ENCODE measurements at places on chromosomes 1 and 21.

DNA sequence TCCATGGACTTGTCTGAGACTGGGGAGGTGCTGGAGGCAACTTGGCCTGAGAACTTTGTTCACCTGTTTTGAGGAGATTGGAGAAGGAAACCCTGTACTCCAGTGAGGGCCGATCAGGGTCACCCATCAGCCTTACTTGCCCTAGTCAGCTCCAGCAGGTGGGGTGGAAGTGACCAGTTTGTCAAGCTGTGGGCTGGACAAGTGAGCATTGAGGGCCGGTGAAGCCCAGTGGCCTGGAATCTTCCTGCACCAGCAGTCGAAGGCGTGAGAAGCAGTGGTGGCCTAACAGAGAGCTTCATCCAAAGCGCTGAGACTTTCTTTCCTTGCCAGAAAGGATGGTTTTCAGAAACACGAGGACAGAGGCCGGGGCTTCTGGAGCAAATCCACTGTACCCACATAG lies 9.6 kb downstream of the SLC37A1 start:
- DNase-seq, result no peak

DNA sequence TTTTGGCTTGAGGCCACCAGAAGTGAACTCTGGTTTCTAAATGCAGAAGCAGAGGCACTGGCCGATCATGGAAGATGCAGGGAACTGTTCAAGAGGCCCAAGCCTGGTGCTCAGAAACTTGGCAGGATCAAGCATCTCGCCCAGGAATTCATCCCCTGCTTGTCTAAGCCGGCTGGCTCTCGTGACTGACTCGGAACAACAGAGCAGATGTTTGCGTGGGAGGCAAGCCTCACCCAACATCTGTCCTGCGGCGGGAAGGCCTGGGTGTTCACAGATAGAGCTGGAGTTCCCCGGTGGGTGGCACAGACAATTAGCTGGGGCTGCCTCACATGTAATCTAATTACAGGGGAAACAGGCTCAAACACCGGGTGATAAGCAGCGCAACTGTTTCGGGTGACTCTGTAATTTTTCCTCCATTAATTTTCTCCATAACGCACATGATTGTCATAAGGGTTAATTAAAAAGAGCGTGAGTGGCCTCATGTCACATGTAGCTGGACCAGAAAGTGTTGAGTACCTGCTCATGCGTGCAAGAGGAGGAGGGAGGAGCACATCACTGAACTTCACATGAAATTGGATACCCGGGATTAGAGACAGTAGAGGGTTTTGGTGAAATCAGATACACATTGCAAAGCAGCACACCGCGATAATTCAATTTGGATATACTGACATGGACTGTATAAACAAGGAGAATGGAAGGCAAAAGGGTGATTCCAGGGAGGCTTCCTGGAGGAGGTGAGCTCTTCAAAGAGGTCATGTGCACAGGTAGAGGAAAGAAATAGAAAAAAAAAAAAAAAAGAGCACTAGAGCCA lies 180.0 kb downstream of the ETS2 start:
- no peak for DNase-seq

- DNase-seq, result no peak
Measured at GRCh38 chr1:69982992-69983391, 222.4 kb downstream of the LRRC40 start.

GRCh38 chr1:206863266-206863665 lies 2.2 kb upstream of the IL20 start:
- DNase-seq, result no peak

GRCh38 chr1:160546942-160547341 lies 23.9 kb upstream of the SLAMF6 start:
- DNase-seq, result no peak

DNA sequence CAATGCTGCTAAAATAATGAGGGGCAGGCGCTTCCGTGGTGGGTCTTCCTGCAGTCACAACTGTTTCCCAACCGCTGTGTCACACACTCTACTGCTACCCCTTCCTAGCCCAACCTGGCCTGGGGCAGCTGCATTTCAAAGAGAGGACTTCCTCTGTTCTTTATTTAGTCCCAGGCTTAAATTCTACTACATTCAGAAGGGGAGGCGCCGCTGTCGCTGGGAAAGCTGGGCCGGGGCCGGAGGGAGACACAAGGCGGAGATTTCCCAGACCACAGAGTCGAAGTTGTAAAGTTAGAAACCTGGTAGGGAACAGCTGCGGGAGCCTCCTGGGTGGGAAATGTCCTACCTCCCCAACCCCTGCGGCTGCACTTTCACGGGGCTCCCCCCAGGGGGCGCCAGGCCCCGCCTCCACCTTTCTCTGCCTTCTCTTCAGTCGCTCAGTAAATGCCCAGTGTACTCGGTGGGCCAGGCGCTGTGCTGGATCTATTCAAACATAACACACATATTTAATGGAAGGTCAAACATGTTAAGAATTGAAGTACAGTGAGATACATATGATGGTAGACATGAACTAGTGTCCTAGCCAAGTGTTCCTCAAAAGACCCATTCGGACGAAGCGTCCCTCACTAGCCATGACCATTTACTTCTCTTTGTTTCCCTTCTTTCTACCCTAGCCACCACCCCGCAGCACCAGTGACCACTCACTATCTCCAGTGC lies 23.1 kb downstream of the DYRK3 start:
- peak; percentile 16 for DNase-seq

- no peak for DNase-seq
Measured at GRCh38 chr1:93304716-93305138, 41.0 kb upstream of the DR1 start.

DNA sequence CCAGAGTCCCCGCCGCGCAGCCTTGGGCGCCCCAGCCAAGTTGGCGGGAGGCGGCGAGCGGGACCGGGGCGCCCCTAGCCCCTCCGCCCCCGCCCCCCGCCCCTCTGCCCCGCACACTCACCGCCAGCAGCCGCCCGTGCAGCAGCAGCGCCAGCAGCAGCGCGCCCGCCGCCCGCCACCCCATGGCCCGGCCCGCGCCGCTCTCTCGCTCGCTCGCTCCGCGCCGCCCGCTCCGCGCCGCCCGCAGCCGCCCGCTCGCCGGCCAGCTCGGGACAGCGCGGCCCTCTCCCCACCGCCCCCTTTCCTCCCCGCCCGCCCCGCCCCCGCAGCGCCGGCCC lies at the start of gene HSPG2:
TSS of gene HSPG2 (minus strand) at position 277 of the 338 bp plus-strand sequence. CDS start at position 184, 93 bp downstream.
- no peak for DNase-seq

GRCh38 chr1:189696297-189696696 lies 781.4 kb downstream of the BRINP3 start:
- DNase-seq, result no peak

GRCh38 chr1:37732111-37732780 lies 32.7 kb downstream of the EPHA10 start:
- DNase-seq, result no peak

DNA sequence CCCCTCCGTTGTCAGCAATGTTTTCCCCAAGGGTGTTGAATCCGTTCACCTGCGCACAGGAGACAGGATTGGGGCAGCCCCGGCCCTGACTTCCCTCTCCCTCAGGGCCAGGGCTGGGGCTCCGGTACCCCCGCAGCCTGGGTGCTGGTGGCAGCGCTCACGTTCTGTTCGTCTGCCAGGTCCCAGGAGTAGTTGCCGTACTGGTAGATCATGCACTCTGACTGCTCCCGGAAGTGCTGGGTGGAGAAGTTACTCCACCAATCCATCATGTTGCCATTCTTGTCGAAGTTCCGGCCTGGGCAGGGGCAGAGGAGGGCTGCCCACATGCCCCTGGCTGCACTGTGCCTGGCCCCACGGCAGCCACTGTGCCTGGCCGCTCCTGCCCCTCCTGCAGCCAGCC lies 6.1 kb downstream of the PRXL2B start:
- DNase-seq, result no peak

GRCh38 chr21:45306832-45307571 lies 19.3 kb upstream of the POFUT2 start:
- no peak for DNase-seq

- no peak for DNase-seq
Measured at GRCh38 chr21:24895885-24896734, 711.2 kb downstream of the MRPL39 start.

DNA sequence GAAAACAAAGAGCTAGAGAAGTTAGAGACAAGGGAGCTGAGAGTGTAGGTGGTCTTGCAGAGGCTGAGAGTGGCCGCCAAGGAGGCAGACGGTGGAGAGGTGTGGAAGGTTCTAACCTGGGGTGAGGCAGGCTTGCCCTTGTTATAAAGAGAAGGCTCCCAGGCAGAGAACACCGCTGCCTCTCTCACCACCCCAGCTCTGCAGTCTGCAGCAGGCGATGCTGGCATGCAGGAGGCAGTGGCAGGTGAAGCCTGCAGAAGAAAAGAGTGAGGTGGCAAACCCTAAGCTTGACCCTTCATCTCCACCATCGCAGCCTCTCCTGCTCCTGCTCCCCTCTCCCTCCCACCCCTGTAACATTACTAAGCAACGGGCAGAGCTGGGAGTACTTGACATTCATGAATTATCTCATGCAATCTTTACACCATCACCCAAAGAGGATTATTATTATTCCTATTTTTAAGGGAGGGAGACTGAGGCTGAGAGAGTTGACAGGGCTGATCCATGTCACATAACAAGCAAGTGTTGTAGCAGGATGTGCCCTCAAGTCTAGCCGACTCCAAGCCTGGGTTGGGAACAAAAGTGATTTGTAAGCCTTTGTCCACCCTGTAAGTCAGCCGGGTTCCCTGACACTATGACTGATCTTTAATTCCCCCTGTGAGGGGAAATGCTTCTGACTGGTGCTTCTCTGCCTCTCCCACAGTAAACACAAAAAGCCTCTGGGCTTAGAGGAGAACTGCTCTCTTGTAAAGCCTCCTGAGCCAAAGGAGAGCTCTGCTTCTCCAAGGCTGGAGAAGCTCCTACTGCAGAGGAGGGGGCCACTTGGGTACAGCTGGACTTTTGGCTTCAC lies 36.1 kb downstream of the KANK4 start:
- DNase-seq, result no peak

- DNase-seq, result no peak
Measured at GRCh38 chr1:84972377-84972987, 24.4 kb downstream of the MCOLN2 start.

DNA sequence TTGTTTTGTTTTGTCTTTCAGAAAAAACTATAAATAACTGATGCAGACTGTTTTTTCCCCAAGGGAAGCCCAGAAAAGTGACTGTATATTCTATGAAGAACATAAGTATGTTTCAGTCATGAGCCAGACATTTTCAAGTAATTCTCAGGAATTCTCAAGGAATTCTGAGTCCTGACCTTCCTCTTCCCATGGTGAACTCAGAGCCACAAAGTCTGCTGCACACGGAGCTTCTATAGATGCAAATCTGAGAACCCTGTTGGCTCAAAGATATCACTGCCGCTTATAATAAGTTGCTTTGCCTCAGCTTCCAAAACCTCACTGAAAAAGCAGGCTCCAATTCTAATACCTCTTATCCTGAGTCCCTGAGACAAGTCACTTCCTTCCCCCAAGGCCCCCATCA lies 418.5 kb upstream of the RUNX1 start:
- no peak for DNase-seq

DNA sequence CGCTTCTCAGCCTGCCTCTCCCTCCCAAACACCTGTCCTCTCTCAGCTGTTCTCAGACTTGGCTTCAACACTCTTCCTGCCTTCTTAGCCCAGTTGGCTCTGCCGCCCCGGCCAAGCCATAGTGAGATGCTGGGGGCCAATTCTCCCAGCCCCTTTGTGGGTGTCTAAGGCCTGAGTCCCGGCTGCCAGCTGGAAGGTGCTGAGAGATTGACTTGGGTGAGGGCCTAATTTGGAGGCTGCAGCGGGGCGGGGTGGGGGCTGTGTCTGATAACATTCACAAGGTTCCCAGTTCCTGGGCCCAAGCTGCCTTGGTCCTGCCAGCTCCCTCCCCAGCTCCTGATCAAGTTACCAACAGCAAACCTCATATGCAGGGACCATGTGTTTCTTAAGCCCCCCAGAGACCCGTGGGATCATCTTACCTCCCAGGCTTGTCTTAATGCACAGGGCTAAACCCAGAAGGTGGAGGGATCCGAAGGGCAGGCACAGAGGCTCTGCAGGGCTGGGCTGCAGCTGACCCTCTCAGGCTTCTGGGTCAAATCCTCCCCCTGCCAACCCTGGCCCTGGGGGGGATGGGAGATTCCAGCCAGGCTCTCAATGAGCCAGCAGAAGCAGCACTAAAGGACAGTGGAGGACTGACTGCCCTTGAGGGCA lies 9.8 kb downstream of the INKA2 start:
- no peak for DNase-seq

Data from stimulated activated CD8-positive, alpha-beta memory T cell treated with anti-CD3 and anti-CD28 coated beads, Interleukin-7, amount 100 ng/mL, for 1 hour (primary cell).